ENCODE measurements at places on chromosomes 6 and 20.

DNA sequence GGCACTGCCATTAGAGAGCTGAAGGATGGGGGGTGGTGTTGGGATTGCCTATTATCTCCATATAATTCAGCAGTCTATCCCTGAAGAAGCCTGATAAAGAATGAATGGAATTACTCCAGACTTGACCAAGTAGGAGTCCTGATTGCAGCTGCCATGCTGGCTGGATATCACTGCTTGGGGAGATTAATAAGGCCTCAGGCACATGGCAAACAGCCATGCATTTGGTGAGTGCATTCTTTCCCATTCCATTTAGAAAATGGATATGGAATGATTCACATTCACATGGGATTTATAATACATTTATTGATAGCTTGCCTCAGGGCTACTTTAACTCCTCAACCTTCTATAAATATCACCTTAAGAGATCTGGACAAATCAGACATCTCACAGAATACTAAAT lies 49.6 kb upstream of the HLA-A start:
- DNase-seq, result no peak

DNA sequence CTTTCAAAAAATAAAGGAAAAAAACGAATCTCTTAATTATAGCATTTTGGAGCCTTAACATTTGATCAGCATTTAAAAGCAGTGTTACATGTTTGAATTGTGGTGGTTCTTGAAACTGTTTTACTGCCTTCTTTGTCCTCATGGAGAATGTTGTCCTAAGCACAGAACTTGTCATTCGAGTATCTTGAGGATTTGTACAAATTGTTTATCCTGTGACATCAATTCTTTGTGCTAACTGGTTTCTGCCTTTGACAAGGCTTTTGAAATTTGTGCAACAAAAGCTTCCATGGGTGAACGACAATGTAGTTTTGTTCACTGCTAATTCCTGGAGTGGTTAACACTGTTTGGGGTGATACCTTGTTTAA lies 130.8 kb downstream of the SCAF8 start:
- DNase-seq, result no peak

DNA sequence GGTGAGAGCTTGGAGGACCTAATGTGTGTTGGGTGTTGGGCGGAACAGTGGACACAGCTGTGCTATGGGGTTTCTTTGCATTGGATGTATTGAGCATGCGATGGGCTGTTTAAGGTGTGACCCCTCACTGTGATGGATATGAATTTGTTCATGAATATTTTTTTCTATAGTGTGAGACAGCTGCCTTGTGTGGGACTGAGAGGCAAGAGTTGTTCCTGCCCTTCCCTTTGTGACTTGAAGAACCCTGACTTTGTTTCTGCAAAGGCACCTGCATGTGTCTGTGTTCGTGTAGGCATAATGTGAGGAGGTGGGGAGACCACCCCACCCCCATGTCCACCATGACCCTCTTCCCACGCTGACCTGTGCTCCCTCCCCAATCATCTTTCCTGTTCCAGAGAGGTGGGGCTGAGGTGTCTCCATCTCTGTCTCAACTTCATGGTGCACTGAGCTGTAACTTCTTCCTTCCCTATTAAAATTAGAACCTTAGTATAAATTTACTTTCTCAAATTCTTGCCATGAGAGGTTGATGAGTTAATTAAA lies 3.0 kb downstream of the HLA-A start:
- no peak for DNase-seq

DNA sequence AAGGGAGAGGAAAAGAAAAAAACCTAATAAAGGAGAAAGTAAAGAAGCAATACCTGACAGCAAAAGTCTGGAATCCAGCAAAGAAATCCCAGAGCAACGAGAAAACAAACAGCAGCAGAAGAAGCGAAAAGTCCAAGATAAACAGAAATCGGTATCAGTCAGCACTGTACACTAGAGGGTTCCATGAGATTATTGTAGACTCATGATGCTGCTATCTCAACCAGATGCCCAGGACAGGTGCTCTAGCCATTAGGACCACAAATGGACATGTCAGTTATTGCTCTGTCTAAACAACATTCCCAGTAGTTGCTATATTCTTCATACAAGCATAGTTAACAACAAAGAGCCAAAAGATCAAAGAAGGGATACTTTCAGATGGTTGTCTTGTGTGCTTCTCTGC lies 70.8 kb upstream of the RNF146 start:
- no peak for DNase-seq

GRCh38 chr6:145080651-145081050 lies 654.7 kb downstream of the EPM2A start:
- no peak for DNase-seq

DNA sequence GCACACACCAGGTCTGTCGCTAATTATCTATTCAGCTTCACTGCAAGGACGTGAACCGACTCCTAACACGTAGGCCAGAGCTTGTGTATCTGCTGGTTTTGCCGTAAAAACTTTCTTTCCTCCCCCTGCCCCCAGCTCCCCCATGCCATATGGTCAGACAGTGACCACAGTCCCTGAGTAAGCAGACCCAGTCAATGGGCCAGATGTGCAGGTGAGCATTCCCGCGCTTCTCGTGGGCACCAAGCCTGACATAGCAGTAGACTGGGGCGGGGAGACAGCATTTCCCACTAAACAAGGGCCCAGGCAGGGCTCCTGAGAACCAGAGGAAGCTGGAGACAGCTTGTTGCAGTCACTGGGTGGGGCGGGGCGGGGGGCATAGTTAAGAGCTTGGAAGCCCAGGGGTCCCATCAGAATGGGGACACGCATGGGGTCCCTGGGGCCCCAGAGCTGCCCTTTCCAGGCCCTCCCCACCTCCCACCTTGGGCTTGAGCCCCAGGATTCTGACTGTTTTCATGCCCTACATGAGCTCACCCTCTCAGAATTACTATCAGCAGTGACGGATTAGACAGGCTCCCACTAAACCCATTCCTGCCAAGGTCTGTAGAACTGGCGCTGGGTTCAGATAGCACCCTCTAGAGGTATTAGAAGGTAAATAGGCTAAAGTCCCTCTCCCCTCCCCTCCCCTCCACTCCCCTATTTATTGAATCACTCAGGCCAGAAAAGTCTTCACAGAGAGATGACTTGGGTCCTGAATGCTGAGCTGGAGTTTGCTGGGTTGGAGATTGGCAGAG lies 51.8 kb downstream of the CDH26 start:
- no peak for DNase-seq

GRCh38 chr6:105981002-105981887 lies 104.9 kb upstream of the PRDM1 start:
- no peak for DNase-seq

GRCh38 chr6:168473197-168473596 lies 32.2 kb downstream of the SMOC2 start:
- no peak for DNase-seq

DNA sequence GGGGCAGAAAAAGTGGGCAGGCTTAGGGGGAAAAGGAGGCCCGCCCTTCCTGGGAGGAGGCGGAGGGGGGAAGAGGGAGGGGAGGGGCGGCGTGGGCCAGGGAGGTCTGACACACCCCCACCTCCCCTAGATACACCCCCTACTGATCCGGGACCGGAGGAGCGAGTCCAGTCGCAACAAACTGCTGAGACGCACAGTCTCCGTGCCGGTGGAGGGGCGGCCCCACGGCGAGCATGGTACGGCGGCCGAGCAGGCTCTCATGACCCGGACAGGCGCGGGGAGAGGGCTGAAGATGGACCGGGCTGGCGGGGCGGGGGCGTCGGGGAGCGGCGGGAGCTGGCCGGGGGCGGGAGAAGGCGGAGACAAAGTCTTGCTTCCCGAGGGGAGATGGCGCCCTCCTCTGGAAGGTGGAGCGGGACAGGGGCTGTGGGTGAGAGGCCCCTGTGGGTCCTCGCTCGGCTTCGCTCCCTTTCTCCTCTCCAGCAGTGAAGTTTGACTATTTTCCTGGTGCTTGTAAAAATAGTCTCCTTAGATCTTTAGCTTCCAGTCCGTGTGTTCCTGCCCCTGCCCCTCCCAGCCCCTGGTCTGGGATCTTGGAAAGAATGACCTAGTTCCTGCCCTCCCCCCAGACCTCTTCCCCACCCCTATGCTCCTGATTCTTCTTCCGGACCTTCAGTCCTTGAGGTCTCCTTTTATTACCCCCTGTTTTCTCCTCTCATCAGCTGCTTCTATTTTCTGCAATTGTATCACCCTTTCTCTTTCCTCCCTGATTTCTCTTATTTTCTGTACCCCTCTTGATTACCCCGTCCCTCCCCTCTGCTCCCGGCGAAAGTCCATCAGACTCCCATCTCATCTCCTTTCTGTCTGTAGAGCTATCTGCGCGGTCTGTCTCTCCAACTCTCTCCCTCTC lies 6.1 kb downstream of the SYNGAP1 start:
- DNase-seq, result peak; percentile 73

GRCh38 chr20:64063389-64064144 lies 569 bp downstream of the TCEA2 start:
- no peak for DNase-seq

DNA sequence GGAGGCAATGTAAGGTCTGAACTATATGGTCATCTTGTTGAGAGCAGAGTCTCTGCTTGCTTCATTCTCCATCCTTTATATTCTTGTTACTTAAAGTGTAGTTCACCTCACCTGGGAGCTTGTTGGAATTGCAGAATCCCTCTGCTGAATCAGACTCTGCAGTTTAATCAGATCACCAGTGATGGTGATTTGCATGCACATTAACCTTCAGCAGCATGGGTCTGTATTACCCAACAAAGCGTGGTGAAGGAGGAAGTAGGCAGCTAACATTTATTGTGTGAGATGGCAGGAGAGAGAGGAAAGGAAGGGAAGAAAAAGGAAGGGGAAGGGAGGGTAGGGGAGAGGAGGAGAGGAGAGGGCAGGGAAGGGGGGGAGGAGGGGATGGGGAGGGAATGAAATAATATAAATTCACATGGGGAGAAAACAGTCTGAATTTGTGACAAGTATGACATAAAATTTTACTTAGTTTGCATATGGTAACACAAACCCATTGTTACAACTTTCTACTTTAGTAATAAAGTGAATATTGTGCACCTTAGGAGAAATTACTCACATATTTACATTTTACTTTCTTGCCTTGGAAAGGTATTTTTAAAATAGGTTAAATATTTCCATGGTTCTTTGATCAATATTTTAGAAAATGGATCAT lies 740.7 kb downstream of the DHX35 start:
- no peak for DNase-seq

GRCh38 chr6:5516036-5516435 lies 254.7 kb downstream of the FARS2 start:
- DNase-seq, result no peak

DNA sequence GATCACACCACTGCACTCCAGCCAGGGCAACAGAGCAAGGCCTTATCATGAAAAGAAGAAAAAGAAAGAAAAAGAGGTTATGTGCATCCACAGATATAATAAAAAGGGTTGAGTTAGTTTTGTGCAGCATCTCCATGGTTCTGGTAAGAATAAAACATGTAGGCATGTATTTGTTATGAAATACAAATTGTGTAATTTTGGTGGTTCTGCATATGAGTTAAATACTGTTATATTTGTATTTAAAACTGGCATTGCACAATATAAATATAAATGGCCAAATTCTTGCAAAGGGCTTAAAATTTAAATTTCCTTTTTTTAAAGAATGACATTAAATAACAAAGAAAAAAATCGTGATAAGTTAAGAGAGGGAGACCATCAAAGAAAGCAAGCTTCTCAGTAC lies 159.1 kb upstream of the PREP start:
- no peak for DNase-seq

DNA sequence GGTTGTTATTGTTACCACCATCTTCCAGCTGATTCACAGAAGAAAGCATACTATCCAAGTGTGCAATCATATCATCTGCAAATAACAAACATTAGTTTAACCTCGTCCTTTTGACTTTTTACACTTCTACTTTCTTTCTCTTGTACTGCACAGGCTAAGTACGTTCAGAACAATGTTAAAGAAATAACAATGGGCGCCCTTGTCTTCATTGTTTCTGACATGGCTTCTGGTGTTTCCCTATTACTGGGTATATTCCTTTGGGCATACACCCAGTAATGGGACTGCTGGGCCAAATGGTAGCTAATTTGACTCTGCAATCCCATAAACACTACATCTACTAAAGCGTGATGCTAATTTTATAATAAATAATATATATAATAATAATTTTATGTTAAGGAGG lies 146.7 kb downstream of the GJA10 start:
- no peak for DNase-seq

DNA sequence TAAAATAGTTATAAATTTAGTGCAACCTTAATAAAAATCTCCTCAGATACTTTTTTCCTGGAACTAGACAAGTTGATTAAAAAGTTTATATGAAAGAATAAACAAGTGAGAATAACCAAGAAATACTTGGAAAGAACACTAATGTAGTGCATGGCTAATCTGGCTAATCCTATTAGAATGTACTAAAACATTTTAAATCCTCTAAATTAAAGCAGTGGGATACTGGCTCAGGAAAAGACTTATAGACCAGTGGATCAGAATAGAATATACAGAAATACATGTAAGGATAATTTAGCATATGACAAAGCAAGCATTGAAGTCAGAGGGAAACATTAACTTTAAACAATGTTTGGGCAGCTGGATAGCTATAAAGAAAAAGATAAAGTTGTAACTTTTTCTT lies 41.1 kb upstream of the ERVFRD-1 start:
- no peak for DNase-seq

DNA sequence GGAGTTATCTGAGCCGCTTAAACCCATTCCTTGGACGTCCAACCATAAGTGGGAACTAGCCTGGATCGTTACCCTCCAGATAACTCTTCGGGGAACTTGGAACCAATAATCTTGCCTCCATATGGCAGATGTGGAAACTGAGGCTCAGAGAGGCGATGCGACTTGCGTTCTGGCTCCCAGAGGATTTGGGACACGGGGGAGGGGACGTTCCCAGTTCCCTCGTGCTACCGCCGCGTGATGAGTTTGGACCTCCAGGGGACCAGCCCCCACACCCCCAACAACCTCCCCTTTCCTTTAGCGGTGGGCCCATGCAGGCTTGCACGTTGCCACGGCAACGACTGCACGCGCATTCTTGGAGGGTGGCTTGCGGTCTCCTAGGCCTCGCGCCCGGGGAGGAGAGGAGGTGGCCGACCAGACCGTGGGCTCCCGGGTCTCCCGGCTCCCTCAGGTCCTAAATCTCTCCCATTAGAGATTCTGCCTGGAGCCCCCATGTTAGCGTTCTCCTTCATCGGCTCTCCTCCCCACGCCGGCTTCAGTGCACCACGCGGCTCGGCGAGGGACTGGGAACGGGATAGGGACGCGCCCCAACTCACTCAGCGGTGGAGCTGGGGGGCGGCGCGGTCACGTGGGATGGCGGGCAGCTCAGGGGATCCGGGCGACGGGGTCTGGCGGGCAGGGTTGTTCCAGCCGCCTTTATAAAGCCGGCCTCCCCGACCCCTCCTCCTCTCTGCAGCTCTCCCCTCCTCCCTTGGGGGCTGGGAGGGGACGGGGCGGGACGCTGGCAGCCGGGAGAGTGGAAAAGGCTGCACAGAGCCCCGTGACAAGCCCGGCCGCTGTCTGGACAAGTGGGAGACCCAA lies at the start of gene PLTP:
Gene PLTP (minus strand): TSS at position 670 of the 858 bp plus-strand sequence. CDS start 703 bp downstream, outside the sequence.
- peak; percentile 37 for DNase-seq

- no peak for DNase-seq
These were observed 16.6 kb downstream of the NRSN2 start for GRCh38 chr20:363319-364078.

GRCh38 chr6:64049736-64050135 lies 414.1 kb downstream of the PHF3 start:
- DNase-seq, result no peak

GRCh38 chr6:108118810-108119768 lies 44.5 kb upstream of the OSTM1 start:
- no peak for DNase-seq

- no peak for DNase-seq
These were observed 24.4 kb downstream of the MARCKS start for GRCh38 chr6:113881478-113881980.

GRCh38 chr20:437787-438486 lies 24.4 kb downstream of the TBC1D20 start:
- DNase-seq, result no peak

GRCh38 chr6:89355511-89356194 lies 3.1 kb upstream of the UBE2J1 start:
- DNase-seq, result no peak

Data from COR-L47 (cell line).